ENCODE measurements at places on chromosomes 7 and 10.
A peak's percentile ranks its signal among the peaks of the same experiment; 100 is the strongest.

DNA sequence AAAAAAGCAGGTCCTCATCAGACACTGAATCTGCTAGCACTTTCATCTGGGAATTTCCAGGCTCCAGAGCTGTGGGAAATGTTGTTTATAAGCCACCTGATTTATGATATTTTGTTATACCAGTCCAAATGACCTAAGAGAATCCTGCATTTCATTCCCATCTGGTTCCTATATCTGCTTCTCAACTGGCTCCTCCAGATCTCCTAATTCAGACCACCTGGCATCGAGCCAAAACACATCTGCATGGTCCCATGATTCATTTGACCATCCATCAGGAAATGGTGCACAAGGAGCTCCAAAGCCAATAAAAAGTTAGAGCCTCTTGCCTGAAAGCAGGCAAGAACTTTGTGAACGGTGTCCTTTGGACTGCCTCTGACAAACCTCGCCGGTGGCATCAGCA, 108.9 kb downstream of the IPMK start:
- DNase-seq = no peak

- no peak for DNase-seq
These were observed 159.1 kb downstream of the ARHGAP12 start for GRCh38 chr10:31769564-31769963.

DNA sequence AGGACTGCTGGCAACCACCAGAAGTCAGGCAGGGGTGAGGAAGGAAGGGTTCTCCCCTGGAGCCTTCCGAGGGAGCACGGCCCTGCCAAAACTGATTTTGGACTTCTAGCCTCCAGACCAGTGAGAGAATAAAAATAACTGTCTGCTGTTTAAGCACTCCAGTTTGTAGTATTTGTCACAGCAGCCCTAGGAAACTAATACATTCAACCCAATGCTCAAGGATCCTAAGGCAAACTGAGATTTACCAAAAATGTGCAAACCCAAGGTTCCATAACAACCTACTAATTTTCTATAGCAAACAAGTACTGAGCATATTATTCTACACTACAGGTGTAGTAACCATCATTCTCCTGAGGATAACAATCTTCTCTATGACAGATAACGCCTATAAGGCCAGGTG, 18.6 kb downstream of the ARHGAP12 start:
- DNase-seq = no peak

DNA sequence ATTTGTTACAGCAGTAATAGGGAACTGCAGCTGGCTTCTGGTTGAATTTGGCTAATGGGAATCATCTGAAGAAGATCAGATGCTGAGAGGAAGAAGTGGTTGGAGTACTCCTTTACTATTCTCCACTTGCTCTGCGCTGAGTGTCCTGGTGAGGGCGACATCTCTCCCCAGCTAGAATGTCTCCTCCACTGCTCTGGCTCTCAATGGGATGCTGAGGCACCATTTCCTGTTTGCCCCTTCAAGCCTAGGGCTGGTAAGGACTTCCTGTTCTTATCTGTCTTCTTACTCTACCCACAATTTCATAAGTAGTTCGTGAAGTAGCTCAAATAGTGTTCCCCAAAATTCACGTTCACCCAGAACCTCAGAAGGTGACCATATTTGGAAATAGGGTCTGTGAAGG, 43.2 kb upstream of the TES start:
- DNase-seq = peak; percentile 14

GRCh38 chr7:54664235-54665228, 94.5 kb downstream of the SEC61G start:
- no peak for DNase-seq

GRCh38 chr10:32949221-32949678, 8.8 kb downstream of the ITGB1 start:
- no peak for DNase-seq

GRCh38 chr7:105776986-105777910, 99.2 kb downstream of the ATXN7L1 start:
- DNase-seq = no peak

DNA sequence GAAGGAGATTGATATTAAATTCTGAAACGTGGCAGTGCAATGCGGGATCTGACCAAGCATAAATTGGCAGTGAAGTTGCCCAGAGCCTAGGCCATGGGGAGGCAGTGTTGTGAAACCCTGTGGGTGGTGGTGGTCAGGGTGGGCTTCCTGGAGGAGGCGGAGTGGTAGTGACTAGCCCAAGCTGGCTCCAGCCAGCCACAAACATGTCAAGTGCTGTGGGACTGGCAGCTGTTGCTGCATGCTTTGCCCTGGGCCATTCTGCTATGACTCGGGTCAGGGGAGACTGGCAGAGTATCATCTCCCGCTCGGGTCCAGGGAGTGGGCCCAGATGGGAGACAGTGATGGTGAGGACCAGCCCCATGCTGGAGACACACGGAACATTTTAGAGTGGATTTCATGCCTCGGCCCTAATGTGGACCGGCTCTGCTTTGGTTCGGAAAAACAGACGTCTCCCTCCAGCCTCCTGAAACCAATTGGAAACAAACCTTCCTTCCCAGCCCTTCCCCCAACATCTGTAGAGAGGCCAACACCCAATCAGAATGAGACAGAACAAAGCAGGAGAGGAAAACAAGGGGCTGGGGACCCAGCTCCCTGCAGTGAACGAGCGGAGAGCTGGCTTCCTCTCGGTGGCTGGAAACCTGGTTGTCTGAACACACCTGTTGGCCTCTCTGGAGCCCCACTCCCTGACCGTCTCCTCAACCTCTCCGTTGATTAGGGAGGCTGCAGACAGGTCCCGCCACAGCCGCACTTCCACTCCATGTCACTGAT, 58.2 kb downstream of the TMEM270 start:
- no peak for DNase-seq

DNA sequence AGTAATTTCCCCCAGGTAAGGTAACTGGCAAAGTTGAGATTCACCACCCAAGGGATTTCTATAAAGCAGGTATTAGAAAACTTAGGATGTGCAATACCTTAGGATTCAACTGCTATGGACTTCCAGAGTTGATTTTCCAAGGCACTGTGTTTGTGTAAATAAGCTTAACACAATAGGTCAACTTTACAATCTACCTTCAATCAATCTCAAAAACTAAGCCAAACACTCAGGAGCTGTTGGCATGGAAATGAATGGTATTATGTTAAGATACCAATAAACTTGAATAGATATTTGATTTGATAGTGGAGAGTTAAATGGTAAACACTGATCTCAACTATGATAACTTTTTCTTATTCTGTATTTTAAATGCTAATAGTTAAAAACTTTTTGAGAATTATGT, 762 bp upstream of the SEMA3E start:
- no peak for DNase-seq

GRCh38 chr10:68296843-68297663, 34.8 kb upstream of the HNRNPH3 start:
- no peak for DNase-seq

DNA sequence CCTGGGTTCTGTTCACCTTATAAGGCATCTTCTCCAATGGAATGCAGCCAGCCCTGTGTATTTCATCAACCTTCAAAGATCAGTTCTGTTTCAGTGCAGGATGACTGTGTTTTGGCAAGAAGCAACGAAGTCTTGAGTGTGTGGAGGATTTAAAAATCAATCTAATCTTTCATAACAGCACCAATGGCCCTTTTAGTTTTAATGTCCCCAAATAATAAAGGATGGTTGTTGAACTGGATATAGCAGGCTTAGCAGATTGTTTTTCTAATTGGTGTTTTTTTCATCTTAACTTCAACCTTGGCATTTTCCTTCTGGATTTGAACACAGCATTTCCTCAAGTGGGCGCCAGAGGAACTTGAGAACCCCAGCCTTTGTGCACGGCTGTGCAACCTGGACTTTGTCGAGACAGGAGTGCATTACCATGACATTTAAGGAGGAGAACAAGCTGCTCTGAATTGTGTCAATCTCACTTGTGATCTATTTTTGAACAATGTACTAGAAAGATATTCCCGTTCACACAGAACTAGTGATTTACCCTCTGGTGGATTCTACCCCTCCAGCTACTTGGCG, 313.3 kb upstream of the AKR1E2 start:
- no peak for DNase-seq

- no peak for DNase-seq
These were observed 171.9 kb downstream of the GRID1 start for GRCh38 chr10:86194684-86195083.

DNA sequence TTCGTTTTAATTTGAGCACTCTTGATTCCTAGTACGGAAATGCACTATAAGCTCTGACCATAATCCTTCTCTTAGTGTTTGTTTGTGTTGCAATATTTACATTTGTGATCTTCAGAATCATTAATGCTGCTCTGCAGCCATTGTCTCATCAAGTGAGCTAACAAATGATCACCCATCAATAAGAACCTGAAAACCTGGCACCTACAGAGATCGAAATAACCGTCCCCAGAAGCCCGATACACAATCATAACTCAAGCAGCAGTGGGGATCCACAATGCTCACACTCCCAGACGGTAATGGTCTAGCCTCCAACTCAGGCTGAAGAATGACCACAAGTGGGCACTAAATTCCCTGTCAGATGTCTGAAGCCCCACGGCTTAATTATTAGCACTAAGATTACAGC, 156.0 kb upstream of the NFE2L3 start:
- DNase-seq = no peak

DNA sequence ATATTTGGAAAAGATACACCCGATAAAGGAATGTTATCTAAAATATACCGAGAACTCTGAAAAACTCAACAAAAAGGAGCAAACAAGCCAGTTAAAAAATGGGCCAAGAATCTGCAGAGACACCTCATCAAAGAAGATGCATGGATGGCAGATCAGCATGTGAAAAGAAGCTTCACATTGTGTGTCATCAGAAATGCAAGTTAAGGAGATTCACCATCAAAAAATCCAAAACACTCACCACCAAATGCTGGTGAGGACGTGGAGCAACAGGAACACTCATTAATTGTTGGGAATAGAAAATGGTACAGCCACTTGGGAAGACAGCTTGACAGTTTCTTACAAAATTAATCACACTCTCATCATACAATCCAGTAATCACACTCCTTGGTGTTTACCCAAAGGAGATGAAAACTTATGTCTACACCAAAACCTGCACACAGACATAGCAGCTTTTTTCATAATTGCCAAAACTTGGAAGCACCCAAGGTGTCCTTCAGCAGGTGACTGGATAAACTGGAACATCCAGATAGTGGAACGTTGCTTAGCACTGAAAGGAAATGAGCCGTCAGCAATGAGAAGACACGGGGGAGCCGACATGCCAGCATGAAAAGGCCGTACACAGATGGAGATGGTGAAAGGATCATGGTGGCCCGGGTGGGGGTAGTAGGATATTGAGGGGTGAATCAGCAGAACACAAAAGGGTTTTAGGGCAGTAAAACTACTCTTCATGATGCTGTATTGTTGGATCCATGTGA, 27.9 kb upstream of the PWWP2B start:
- DNase-seq = no peak

- no peak for DNase-seq
These were observed 37.5 kb downstream of the AKR1C8 start for GRCh38 chr10:5147255-5147980.

GRCh38 chr10:124992462-124993344, 50.8 kb downstream of the ZRANB1 start:
- DNase-seq = peak; percentile 21

DNA sequence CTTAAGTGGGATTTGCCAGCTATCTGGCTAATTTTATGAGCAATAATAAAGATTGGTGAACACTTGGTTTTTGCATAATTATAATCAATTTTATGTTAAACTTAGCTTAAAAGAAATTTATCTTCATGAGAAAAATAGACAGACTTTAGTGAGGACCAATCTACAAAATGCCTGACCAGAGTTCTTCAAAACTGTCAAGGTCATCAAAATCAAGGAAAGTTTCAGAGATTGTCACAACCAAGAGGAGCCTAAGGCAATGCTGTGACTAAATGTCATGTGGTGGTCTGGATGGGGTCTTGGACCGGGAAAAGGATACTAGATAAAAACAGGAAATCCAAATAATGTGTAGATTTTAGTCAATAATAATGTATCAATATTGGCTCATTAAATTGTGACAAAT, 17.7 kb upstream of the FAM170B start:
- DNase-seq = no peak

- DNase-seq = no peak
These were observed 51.3 kb downstream of the AOC1 start for GRCh38 chr7:150903606-150904005.

GRCh38 chr7:38574086-38574485, 57.1 kb downstream of the AMPH start:
- no peak for DNase-seq

GRCh38 chr10:116044801-116045248, 228.2 kb downstream of the GFRA1 start:
- DNase-seq = no peak

DNA sequence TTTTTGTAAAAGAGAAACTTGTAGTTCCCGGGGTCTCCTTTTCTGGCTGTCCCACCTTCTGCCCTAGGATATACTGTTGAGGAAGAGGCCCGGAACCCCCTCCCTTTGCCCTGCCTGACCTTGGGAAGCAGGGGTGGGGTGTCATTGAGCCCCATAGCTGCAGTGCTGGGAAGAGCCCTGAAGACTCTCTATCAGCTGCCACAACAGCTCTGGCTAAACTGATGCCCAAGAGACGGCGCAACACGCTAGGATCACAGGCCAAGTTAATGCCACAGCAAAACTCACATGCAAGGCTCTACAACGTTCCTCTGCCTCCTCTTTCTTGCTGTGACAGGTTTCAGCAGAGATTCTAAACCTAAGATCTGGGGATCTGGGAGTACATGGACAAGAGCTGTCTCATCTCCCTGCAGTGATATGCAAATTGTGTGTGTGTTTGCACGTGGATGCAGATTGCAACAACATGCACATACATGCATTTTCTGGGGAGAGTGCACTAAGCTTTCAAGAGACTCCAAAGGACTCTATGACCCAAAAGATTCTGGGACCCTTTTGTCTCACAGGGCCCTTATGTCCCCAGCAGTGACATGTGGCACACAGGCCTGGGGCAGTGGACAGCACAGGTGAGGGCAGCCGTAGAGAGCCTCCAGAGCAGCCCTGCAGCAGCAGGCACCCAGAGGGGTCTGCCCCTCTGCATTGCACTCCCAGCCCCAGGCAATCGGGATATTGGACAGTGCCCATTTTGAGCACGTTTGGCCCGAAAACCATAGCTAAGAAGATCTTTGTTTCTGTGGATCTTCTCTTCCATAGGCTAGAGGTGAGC, 2.5 kb downstream of the RASSF4 start:
- DNase-seq = no peak

DNA sequence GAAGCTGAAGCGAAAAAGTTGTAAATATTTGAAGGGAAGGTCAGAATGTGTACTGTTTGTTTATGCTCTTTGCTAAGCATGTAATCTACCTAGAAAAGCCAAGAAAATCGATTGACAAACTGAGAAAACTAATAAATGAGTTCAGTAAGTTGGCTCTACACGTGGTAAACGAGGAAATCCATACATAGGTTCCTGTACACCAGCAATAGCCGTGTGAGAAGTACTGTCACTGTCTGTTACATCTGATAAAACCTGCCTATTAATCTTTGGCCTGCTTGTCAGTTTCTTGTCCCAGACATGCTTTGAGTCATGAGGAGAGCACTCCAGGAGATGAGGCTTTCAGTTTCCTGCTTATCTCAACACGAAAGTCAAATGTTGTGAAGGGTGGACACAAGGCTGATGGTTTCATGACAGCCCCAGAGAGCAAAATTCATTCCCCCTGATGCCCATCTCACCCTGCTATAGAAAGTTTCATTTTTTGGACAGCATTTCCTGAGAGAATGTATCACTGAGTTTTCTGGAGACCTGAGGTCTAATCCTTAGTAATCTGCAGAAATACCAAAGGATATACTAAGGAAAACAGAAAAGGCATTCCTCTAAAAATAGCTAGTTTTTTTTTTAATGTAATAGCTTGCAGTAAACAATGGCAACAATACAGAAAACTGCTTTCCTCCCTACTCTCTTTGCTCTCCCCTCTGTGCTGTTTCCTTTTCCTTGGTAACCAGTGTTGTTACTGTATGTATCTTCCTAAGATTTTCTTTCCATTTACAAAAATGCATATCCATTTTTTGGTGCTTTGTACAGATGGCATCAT, 18.8 kb downstream of the BMPR1A start:
- no peak for DNase-seq

Data from CD4-positive, alpha-beta T cell treated with Interleukin-12 subunit alpha and Interleukin-12 subunit beta, for 1 hour (primary cell).